ENCODE measurements at places on chromosomes 6 and 20.

DNA sequence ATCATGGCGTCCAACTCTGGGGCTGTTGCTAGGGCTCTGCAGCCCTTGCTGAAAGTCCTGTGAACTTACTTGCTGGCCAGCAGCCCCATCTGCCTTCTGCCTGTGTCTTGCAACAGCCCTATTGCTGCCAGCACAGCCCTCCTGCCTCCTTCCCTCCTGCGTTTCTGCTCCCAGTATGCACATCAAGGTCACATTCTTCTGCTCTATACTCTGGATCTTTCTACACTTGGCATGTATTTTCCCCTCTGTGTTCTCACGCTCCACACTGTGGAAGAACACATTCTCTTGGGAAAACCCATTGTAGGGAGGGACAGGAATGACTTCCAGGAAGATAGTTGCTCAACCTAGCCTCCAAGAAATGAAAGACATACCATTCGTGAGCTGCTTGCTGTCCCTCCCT is 80.9 kb upstream of the PHACTR2 start:
- no peak for DNase-seq

DNA sequence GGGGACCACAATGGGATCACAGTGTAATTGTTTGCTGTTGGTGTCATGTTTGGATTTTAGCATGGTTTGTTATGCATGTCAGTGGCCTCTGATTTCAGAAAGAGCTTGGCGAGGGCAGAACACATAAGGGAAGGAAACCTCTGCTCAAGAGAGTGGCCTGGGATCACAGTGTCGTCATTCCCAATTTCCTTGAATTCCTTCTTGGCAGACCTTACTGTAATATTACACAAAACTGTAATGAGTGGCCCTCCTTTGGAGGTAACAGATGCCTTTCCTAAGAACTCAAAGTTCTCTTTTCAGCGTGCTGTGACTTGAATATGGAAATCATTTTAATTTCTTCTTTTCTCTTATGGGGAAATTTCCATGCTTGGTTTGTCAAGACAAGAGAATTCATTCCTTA is 46.9 kb downstream of the JAG1 start:
- DNase-seq = no peak

- DNase-seq = no peak
Measured at GRCh38 chr20:54110457-54110856, 40.1 kb upstream of the BCAS1 start.

- no peak for DNase-seq
Measured at GRCh38 chr6:27836141-27836782, 75.9 kb downstream of the OR2B2 start.

- DNase-seq = peak; percentile 62
Measured at GRCh38 chr6:13273931-13274706, 54.2 kb downstream of the TBC1D7 start.

Measured in stimulated activated CD8-positive, alpha-beta memory T cell treated with anti-CD3 and anti-CD28 coated beads, Interleukin-12 subunit alpha, Interleukin-12 subunit beta, amount 100 ng/mL, for 4 hours (primary cell).